ENCODE measurements at places on chromosomes 3 and 15.

GRCh38 chr15:76384409-76384808, 47.8 kb downstream of the ISL2 start:
- no peak for ATAC-seq

GRCh38 chr3:23485922-23486321, 282.8 kb downstream of the UBE2E2 start:
- ATAC-seq: no peak

- peak; percentile 14 for ATAC-seq
These were observed 2.1 kb downstream of the FYCO1 start for GRCh38 chr3:45993421-45994027.

DNA sequence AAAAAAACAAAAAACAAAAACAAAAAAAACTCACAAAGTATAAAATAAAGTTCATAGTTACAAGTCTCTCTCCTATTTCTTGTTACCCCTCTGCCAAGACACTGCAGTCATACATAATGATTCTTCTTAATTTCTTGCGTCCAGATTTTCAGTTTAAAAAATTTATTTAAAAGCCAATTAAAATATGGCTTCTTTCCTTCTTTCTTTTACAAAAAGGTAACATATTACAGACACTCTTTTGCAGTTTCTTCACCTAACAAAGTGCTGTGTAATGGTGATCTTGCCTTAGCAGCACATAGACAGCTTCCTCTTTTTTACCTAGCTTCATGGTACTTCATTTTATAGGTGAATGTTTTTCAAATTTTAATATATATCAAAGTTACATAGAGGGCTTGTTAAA, 136.1 kb upstream of the SGO1 start:
- ATAC-seq: no peak

DNA sequence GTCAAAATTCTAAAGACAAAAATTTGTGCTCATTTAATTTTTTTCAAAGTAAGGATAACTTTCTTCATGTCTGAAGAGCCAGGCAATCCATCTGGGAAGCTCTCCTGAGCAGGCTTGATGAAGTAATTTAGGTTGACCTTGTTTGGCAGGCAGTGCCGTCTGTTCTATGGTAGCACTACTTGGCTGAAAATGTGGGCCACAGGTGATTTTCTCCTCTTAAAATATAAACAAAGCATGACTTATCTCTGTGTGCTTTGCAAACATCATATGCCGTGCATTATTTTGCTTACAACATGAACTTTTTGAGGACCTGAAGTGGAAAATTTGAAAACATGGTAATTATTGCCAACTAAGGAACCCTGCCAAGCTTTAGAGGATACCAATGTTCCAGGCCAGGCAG, 143.2 kb downstream of the RAP2B start:
- no peak for ATAC-seq

GRCh38 chr3:73667889-73668288, 43.1 kb upstream of the PDZRN3 start:
- ATAC-seq: no peak

GRCh38 chr3:54307566-54308180, 185.3 kb downstream of the CACNA2D3 start:
- no peak for ATAC-seq

DNA sequence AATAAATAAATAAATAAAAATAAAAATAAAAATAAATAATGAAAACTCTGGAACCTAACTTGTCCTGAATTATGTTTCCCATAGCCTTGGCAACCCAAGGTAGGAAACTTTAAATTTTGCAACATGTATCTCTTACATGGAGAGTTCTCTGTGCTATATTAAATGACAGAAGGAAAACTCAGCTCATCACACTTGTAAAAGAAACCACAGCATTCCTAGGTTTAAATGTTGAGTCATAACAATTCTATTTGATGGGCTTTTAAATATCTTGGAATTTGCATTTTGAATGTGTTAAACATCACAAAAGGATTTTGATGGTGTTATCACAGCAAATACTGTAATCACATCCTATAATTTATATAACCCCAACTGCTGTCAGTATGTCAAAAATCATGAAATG, 144.2 kb downstream of the LRTM1 start:
- no peak for ATAC-seq

GRCh38 chr15:74793135-74794028, 11.5 kb downstream of the CSK start:
- peak; percentile 39 for ATAC-seq

GRCh38 chr15:71296315-71296679, 181.0 kb downstream of the THSD4 start:
- ATAC-seq: no peak

DNA sequence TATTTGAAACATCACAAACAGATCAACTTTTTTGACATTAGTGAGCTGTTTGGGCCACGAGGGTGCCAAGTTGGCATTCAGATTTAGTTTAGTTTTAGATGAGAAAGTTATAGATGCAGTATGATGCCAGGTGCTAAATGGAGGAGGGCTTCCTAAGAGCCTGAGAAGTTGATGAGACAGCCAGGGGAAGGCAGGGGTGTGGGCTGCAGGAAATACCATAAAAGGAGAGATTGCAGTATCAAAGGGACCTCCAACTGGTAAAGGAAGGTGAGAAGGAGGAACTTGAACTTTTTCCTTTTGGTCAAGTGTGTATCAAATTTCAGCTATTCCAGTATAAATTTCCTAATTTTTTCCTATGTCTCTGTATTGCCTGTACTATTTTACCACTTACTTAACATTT, 2.0 kb upstream of the TNIK start:
- ATAC-seq: no peak

- ATAC-seq: no peak
These were observed 45.1 kb upstream of the C15orf39 start for GRCh38 chr15:75156326-75157215.

GRCh38 chr3:59632760-59633573, 583.1 kb upstream of the CFAP20DC start:
- ATAC-seq: no peak

DNA sequence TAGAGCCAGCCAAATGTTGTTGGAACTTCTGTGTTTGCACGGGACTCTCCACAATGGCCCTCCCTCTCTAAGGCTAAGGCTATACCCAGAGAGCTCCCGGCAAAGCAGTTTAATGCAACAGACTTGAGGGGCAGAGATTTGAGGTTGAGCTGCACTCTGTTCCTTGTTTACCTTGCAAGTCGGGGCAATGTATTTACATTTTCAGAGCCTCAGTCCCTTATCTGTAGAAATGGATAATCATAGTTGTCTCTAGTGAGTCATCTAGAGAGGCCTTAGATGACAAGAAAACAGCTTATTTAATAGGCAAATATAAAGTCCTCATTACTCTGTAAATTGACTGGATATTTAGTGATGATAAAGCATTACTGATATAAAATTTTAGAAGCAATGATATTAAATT, 917.7 kb downstream of the MCTP2 start:
- no peak for ATAC-seq

- ATAC-seq: no peak
These were observed 67.4 kb upstream of the OSBPL11 start for GRCh38 chr3:125662675-125663074.

DNA sequence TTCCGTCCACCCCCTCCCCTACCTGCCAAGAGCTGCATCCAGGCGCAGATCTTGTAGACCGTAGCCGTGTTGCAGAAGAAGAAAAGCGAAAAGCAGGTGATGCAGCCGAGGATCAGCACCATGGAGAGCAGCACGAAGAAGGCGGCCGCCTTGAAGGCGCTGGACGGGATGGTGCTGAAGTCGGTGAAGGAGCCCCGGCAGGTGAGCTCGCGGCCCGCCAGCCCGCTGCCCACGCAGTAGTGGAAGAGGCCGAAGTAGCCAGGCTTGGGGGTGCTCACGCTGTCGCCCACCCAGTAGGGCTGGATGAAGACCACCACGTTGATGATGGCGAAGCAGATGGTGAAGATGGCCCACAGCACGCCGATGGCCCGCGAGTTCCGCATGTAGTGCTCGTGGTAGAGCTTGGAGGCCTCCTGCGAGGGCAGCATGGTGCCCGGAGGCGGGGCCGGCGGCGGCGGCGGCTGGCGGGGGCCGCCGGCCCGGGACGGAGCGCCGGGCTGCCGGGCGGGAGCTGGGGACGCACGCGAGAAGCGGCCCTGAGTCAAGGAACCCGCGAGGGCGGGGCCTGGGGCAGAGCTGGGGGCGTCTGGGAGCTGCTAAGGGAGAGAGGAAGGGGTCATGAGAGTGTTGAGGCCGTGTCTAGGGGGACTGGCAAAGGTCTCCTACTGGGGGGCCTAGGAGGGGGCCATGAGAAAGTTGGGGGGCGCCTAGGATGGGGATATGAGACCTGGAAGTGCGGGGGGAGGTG, 1.2 kb downstream of the LHFPL4 start:
- ATAC-seq: no peak

- no peak for ATAC-seq
These were observed 388.5 kb upstream of the THBS1 start for GRCh38 chr15:39192351-39192750.

DNA sequence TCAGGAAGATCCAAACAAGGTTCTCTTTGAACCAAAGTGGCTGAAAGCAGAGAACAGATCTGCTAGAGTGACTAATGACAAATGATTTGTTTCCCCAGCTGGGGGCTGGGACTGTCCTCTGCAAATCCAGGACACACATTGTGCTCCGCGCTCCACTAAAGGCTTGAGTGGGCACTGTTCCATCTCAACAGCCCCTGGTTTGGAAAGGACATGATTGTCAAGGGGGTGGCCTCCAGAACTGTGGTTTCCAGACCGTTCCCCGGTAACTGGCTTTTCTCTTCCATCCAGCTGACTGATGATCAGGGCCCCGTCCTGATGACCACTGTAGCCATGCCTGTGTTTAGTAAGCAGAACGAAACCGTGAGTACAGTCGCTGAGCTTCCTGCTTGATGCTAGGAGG, 91.0 kb downstream of the LRTM1 start:
- ATAC-seq: no peak

DNA sequence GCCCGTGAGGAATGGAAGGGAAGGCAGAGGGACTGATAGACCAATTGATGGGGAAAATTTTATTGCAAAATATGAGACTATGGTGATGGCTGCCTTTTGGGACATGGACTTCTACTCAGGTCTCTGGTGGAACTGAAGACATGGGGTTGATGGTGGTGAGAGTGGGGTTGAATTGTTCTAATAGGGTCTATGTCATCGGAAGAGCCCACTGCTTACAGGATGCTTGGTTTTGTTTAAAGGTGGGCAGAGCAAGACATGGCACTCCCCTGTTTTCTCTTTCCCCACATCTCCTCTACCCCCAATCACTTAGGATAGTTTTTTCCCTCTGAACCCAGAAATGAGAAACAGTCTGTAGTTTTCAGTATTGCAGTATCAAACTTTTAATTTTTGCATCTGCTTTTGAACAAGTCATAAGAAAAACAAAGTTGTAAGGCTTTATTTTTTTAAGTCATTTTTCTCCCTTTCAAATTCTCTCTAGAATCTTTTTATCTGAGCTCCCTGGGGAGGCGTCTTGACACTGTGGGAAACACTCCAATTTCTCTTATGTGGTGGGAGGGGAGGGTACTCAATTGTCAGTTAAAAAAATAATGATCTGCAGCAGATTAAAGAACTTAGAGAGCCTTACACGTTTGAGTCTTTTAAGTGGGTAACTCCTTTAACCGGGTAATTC, 276.2 kb upstream of the TBC1D5 start:
- ATAC-seq: no peak

GRCh38 chr3:120196333-120196732, 88.7 kb downstream of the GPR156 start:
- ATAC-seq: no peak

DNA sequence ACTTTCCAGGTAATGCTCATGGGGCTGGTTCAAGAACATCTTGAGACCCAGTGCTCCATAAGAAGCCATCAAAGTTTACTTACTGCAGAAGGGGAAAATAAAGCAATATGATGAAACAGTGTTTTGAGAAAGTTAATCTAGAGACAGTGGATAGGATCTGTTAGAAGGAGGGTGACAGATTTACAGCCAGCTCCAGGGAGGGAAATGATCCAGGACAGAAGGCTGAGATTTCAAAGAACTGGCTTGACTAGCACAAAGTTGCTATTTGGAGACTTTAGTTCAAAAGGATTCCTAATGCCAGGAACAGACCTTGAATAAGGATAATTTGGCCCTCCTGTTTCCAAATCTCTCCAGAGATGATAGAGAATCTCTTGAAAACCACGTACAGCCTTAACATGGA, 166.5 kb upstream of the NECTIN3 start:
- ATAC-seq: no peak

DNA sequence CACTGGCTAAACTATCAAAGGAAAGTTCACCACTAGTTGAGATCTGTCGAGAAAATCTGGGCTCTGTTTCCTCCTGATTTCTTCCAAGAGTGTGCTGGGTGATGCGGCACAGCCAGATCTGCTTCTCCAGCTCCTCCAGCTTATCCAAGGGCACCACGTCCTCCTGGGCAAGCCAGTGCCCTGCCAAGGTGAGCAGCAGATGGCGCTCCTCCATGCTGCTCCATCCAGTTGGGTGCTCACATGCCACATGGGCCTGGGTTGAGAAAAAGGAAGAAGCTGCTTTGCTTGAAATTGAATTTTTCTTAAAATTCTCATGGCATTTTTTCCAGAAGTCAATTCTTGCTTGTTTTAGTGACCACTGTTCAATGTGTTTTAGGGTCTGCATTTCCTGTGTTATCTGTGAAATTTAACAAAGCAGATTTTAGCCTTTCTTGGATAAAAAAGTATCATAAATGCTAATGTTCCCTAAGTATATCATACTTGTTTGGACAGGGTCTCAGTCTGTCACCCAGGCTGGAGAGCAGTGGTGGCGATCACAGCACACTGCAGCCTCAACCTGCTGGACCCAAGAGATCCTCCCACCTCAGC, 47.3 kb downstream of the EIF3J start:
- peak; percentile 85 for ATAC-seq

- ATAC-seq: no peak
These were observed 12.7 kb downstream of the OXTR start for GRCh38 chr3:8756671-8757070.

DNA sequence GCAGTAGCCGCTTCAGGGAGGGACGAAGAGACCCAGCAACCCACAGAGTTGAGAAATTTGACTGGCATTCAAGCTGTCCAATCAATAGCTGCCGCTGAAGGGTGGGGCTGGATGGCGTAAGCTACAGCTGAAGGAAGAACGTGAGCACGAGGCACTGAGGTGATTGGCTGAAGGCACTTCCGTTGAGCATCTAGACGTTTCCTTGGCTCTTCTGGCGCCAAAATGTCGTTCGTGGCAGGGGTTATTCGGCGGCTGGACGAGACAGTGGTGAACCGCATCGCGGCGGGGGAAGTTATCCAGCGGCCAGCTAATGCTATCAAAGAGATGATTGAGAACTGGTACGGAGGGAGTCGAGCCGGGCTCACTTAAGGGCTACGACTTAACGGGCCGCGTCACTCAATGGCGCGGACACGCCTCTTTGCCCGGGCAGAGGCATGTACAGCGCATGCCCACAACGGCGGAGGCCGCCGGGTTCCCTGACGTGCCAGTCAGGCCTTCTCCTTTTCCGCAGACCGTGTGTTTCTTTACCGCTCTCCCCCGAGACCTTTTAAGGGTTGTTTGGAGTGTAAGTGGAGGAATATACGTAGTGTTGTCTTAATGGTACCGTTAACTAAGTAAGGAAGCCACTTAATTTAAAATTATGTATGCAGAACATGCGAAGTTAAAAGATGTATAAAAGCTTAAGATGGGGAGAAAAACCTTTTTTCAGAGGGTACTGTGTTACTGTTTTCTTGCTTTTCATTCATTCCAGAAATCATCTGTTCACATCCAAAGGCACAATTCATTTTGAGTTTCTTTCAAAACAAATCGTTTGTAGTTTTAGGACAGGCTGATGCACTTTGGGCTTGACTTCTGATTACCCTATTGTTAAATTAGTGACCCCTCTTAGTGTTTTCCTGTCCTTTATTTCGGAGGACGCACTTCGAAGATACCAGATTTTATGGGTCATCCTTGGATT, at the start of gene MLH1:
MLH1 (plus strand) TSS at position 193 of the 958 bp plus-strand sequence; CDS start at position 223, 30 bp downstream.
- peak; percentile 90 for ATAC-seq

- no peak for ATAC-seq
These were observed 394.5 kb upstream of the RARB start for GRCh38 chr3:25033407-25034029.

- ATAC-seq: no peak
These were observed 379.3 kb downstream of the MAGI1 start for GRCh38 chr3:65659396-65659795.
